ENCODE measurements at places on chromosomes 12 and 14. TPM values are rescaled to one million over a fixed set of nuclear protein-coding genes. Genes with fewer than 3 reads are reported as not detected.

Gene TAC3
- not detected for total RNA-seq

Gene CLEC2B
- 26.2 TPM for total RNA-seq

Gene MORN3
- total RNA-seq: 1.5 TPM

Gene C3AR1
- total RNA-seq: 1.1 TPM

Gene HOXC4
- total RNA-seq: 2.0 TPM

Gene KRT6B
- total RNA-seq: 0.29 TPM

Gene SPX
- 0.29 TPM for total RNA-seq

Gene ASIC1
- 0.72 TPM for total RNA-seq

Gene TEX52
- total RNA-seq: not detected

Gene ETV6
- total RNA-seq: 19.9 TPM

Gene RD3L
- not detected for total RNA-seq

Gene PTPRO
- 0.72 TPM for total RNA-seq

Gene PMCH
- total RNA-seq: not detected

Gene TMEM30B
- not detected for total RNA-seq

Gene ZDHHC22
- not detected for total RNA-seq

Gene ASPG
- total RNA-seq: not detected

Gene OGFOD2
- 17.3 TPM for total RNA-seq

Gene ABCC9
- 0.22 TPM for total RNA-seq

Gene PEBP1
- 99.1 TPM for total RNA-seq

Gene MMP14
- total RNA-seq: 991 TPM

Gene TEX22
- total RNA-seq: not detected

Gene DNAJC22
- 2.1 TPM for total RNA-seq

Gene TAS2R8
- not detected for total RNA-seq

Gene PAH
- total RNA-seq: not detected

Gene PTGDR
- under 0.01 TPM for total RNA-seq

Gene TMEM233
- total RNA-seq: not detected

Gene TIMM9
- 19.0 TPM for total RNA-seq

Measured in placental pericyte (primary cell).